ENCODE measurements at places on chromosomes 7 and 10. TPM values are rescaled to one million over a fixed set of nuclear protein-coding genes. Genes with fewer than 3 reads are reported as not detected.

DNA sequence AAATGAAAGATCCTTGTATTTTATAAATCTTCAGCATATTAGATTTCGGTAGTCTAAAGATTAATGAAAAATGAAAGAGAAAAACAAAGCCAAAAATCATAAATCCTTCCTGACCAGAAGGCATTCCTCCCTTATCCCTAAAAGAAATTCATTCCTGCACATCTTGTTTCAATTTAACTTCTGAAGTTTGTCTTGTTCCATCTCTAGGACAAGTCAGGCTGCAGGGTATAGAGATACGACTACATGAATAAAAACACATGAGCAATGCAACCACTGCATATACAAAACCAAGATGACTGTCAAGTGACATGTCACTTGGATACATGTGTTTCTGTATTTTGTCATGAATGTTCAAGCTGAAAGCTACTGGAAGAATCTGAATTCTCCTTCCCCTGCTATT lies 214.9 kb downstream of the JAZF1 start:
- DNase-seq: no peak

AKR1C4 gene
- total RNA-seq: 9.1 TPM

GRCh38 chr7:8442051-8442813 lies 8.8 kb downstream of the NXPH1 start:
- no peak for DNase-seq

PITX3 gene
- total RNA-seq: not detected

- DNase-seq: no peak
Measured at GRCh38 chr7:24702755-24703154, 54.5 kb downstream of the GSDME start.

RARRES2 gene
- total RNA-seq: 143 TPM

- DNase-seq: no peak
Measured at GRCh38 chr10:80451132-80451531, 3.0 kb upstream of the TSPAN14 start.

DNA sequence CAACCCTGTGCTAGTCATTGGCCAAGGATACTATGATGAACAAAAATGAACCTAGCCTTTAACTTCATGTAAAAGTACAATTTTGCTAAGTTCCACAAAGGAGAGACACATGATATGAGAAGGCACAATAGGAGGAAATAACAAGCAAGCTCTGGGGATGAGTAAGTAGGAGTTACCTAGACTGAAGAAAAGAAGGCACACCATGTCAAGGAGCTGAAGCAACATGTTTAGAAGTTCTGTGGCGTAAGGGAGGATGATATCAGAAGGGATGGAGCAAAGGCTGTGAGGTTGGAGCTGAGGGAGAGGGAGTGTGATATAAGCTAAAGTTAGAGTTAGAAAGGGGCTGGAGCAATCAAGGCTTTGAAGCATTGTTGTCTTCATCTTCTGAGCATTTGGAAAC lies 25.6 kb downstream of the KIFBP start:
- DNase-seq: no peak

DNA sequence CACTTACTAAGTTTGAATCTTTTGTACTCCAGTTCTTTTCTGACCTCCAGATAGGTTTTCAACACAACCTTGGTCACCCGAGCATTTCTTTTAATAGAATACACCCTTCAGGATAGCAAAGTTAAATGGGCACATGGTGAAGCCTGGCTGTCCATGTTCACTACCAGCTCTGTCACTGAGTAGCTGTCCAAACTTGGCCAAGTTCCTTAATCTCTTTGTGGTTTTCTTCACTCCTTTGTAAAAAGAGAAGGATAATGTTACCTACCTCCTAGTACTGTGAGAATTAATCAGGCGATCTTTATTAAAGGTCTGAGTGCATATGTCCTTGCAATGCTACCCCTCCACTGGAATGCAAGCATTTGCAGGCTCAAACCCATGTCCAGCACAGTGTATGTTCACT lies 128.1 kb upstream of the PTPRZ1 start:
- no peak for DNase-seq

GRCh38 chr10:50310560-50311174 lies 59.4 kb upstream of the ASAH2 start:
- no peak for DNase-seq

GRCh38 chr10:128877936-128878335 lies 589.1 kb upstream of the MGMT start:
- DNase-seq: no peak

GRCh38 chr10:124083740-124084397 lies 9.5 kb downstream of the CHST15 start:
- DNase-seq: no peak

DNA sequence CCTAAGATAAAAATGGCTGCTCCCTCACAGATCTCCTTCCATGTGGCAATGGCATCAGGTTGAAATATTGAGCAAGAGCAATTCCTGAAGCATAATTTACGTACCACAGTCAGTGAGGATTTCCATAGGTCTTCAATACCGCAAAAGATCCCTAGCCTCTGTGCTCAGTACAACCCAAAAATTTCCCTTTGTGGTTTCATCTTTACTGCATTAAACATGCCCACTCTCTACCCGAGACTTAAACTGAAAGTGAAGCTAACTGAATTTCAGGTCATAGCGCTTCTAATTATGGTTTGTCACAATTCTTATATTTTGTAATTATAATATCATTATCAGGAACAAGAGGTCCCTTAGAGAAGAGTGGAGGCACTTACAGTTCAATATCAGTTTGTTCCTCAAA lies 1071.1 kb downstream of the XPNPEP1 start:
- DNase-seq: no peak

- no peak for DNase-seq
Measured at GRCh38 chr7:47337531-47337930, 244.4 kb downstream of the TNS3 start.

- DNase-seq: no peak
Measured at GRCh38 chr7:90574820-90575187, 21.3 kb upstream of the CDK14 start.

DNA sequence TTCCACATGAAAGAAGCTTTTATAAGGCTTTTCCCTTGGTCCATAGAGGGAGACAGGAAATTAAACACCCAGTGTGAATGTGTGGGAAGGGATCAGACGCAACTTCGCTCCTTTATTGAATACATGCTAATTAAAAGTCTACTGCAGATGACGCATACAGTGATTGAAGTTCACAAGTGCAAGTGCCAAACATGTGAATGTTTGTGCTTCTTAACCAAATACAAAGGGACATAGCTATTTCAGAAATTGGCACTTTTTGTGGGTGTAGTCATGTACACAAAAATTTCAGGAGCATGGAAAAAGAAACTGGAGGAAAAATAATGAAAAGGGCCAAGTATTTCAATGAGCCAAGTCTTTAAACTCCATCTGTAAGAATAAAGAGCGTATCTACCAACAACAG lies 283.7 kb downstream of the SKAP2 start:
- no peak for DNase-seq

MYL7 gene
- not detected for total RNA-seq

OPTN gene
- total RNA-seq: 70.3 TPM

GRCh38 chr7:116347151-116347832 lies 137.0 kb downstream of the TES start:
- DNase-seq: no peak

GRCh38 chr7:158093156-158093796 lies 494.3 kb downstream of the PTPRN2 start:
- no peak for DNase-seq
